ENCODE measurements at places on chromosomes 4 and X.

DNA sequence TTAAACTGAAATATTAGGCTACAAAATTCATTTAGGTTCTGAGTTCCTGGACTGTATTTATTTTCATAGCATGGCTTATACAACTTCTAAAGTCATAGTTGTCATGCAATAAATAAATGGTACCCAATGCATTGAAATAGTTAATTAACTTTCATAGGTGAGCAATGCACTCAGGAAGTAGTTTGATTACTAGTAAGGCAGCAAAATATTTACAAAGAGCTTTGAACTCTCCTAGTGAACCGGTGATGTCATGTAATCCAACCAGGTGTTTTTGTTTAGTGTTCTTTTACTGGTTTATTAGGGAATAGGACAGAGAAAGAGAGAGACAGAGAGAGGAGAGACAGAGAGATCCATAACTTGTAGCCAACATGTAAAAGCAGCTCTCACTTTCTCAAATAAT is 228.6 kb upstream of the CTSO start:
- DNase-seq = no peak

GRCh38 chr4:147734496-147734895 is 2.6 kb downstream of the ARHGAP10 start:
- no peak for DNase-seq

DNA sequence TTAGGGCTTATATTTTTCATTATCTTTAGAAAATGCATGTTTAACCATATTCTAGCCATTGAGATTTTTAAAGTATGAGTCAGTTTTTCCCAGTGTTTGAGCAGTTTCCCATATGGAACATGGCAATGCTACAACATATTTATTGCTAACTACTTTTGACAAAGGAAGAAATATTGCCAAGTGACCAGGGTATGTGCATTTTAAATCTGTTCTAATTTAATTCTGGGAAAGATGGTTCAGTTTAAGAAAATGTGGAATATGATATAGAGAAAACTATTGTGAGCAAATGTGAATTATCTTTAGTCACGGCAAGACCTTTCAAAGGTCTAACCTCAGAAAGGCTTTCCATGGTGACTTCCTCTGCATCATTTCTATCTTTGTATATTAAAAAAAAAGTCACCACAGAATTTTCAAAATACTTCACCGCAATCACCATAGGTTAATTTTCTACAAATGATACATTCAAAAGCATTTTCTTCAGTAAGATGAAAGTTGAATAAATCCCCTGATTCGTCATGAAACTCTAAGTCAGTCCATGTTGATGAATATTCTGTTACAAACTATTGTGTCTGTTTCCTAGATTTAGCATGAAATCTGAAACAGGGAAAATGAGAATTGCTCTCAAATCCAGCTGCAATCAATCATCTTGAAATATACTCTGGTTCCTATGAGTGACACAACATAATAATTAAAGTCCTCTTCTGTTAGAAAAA is 2349.0 kb upstream of the TENM3 start:
- DNase-seq = no peak

- DNase-seq = no peak
Observed at GRCh38 chr4:62622089-62622488, 1422.0 kb downstream of the ADGRL3 start.

DNA sequence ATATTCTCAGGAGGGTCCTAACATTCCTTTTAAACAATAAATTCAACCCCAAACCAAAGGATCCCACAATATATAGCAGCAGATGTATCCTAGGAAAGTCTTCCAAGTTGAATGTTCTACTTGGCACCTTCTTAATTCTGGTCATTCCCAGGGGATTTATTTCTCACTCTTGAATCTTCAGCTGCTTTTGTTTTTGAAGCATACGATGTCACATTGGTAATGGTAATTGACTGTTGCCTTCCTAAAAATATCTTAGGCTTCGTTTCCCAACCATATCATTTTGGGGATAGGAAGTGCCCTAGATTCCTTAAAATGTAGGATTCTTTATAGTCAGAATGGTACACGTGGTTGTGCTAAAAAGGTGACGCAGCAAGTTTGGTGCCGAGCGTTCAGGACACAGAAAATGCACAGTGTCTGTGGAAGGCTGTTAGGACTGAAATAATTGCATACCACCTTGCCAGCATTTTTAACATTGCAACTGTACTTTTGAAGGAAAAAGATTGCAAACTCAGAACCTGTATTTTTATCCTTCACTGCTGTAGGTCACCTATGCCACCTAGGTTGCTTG is 8.1 kb downstream of the SNX25 start:
- no peak for DNase-seq

- DNase-seq = no peak
Observed at GRCh38 chr4:140854168-140854567, 98.0 kb upstream of the TBC1D9 start.

All from stimulated activated CD4-positive, alpha-beta T cell treated with anti-CD3 and anti-CD28 coated beads, Interleukin-1b, Interleukin-23, amount 100 ng/mL, for 4 hours (primary cell).